NCI-H524 treated with DMSO at 0.1 percent for 48 hours (cell line): ENCODE measurements at places on chromosomes 7 and 10.

DNA sequence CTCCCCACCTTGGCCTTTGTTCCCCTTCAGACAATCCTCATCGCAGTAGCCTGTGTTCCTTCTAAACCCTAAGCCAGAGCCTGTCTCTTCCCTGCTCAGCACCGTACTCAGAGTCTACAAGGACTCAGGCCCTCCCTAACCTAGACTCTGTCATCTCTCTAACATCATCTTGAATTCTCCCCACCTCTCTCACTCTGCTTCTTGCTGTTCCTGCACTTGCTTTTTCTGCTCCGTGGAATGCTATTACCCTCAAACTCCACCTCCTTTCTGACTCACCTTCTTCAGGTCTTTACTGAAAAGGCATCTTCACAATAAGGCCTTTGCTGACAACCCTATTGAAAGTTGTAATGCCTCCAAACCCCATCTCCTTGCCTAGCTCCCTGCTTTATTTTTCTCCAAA lies 141.0 kb downstream of the DKK1 start:
- DNase-seq, result no peak

- no peak for DNase-seq
These were observed 1.5 kb upstream of the MIOS start for GRCh38 chr7:7565018-7565680.

- DNase-seq, result no peak
These were observed 195.0 kb upstream of the PLXNA4 start for GRCh38 chr7:132771301-132771730.

DNA sequence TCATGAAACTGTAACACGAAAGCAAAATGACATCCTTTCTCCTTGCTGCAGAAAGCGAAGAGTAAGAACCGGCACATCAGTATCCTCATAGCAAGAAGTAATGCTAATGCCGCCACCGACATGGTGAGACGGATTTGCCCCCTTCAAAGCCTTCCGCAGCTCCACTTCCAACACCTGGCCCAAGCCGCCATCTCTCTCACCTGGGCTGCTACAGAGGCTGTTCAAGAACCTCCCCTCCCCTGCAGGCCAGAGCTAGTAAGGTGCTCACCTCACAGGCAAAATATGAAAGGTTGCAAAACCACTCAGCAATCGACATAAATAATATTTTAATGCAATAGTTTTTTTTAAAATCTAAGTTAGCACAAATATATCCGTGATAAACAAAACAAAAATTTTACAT lies 123.9 kb upstream of the FRMD4A start:
- DNase-seq, result no peak

DNA sequence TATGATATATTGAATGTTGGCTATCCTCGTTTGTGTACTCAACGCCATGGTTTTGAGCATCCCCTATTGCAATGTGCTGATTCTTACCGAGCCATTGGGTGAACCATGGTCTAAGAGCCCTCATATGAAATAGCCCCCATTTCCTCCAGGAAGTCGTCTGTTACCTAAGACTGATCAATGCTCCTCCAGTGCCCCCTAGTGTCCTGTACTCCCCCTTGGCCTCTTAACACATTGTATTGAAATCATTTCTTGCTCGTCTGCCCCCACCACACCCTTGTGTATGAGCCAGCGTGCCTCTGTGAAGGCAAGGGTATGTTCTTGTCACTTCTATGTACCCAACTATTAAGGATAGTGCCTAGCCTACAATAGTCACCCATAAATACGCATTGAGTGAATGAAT lies 11.2 kb upstream of the SLC35B4 start:
- DNase-seq, result peak; percentile 65

DNA sequence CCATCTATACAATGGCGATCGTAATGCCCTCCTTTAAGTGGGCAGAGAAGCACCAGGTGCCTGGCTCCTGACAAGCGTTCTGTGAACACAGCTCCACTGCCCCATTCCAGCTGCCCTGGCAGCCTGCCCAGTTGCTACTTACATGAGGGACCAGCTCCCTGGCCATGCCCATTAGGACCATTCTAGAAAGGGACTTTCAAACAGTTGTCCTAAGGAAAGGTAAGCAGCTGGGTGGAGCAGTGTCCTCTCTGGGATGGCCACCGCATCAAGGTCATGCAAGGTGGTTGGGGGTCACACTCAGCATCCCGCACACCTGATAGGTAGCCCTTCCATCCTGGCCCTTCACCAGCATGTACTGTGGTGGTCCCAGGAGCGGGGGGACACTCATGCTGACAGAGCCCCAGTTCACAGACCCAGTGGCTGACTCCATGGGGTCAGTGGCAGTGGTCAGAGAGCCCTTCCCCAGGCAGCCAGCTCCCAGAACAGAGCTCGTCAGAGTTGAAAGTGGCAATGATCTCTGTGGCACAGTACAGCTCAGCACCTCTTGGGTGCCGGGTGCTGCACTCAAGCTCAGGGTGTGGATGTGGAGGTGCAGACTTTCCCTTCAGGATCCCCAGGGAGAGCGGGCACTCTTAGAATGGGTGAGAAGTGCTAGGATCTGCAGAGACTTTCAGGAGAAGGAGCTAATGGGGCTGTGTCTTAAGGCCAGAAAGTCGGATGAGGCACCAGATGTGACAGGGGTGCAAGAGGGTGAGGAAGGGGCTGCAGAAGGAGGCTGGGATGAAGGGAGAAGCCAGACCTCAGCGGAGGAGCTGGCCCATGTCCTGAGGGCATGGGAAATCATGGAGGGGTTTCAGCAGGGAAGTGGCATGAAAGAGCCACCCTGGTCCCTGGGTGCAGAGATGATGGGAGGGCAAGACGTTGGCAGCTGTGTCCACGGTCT lies 10.9 kb downstream of the MMRN2 start:
- no peak for DNase-seq

GRCh38 chr7:128221929-128222403 lies 19.1 kb upstream of the LEP start:
- DNase-seq, result no peak

- DNase-seq, result no peak
These were observed 15.8 kb downstream of the ZNF485 start for GRCh38 chr10:43622038-43622437.

DNA sequence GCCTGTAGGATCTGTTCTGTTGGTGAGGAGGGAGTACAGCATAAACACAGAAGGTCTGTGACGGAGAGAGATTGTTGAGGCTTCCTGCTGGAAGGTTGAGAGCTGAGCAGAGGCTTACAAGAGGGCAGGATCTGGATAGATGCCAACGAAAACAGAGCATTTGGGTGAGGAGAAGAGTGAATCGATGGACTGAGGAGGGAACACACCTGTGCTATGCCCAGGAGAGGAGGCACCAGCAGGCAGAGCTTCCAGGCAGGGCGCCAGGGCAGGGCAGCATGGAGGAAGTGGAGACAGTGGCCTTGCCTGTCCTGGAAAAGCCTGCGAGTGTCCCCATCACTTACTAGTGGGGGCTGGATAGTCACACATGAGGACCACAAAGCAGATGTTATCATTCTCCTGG lies 282.9 kb downstream of the PAXIP1 start:
- DNase-seq, result no peak

DNA sequence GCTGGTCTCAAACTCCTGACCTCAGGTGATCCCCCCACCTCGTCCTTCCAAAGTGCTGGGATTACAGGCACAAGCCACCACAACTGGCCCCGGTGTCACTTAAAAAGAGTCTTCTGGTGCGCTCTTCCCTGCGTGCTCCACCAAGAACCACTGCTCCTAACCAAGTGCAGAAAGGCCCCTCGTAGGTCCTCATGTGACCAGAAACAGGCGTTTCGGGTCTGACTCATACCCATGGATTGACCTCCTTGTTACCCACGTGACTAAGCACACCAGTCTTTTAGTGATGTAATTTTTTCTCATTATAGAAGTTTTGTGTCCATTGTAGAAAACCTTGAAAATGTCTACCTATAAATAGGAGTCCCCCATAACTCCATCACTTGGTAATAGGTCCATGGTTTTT lies 13.9 kb downstream of the FKBP6 start:
- no peak for DNase-seq

- DNase-seq, result no peak
These were observed 323.6 kb downstream of the PCLO start for GRCh38 chr7:82839063-82839462.

- DNase-seq, result no peak
These were observed 57.9 kb upstream of the INPP5A start for GRCh38 chr10:132479603-132480221.

GRCh38 chr10:63348245-63348850 lies 117.4 kb downstream of the JMJD1C start:
- no peak for DNase-seq

- no peak for DNase-seq
These were observed 34.5 kb downstream of the MKI67 start for GRCh38 chr10:128091636-128092210.

GRCh38 chr10:90399782-90400181 lies 458.1 kb downstream of the HTR7 start:
- DNase-seq, result no peak

DNA sequence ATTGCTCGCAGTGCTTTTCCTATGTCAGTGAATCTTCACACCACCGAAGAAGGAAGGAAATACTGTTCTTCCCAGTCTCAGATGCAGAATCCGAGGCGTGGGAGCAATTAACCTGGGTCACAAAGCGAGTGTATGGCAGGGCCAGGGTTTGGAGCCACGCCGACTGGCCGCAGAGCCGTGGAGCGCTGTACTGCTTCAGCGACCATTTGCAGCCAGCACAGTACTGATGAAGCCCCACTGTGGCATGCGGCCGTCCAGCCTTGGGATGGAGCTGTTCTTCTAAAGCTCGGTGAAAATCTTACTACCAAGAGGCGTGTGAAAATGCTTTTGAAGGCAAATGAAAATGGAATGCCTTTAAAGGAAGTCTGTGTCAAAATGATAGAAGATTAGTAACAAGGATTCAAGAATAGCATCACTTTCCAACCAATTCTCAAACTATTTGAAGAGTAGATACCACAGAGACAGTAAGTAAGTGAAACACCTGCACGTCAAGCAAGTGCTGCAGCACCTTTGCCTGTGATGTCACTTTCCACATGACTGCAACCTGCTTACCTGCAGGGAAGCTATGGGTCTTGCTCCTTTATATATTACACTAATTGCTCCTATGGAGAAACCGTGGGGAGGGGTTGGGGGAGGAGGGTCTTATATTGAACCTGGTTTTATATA lies 4.9 kb downstream of the PPP2R2D start:
- no peak for DNase-seq

DNA sequence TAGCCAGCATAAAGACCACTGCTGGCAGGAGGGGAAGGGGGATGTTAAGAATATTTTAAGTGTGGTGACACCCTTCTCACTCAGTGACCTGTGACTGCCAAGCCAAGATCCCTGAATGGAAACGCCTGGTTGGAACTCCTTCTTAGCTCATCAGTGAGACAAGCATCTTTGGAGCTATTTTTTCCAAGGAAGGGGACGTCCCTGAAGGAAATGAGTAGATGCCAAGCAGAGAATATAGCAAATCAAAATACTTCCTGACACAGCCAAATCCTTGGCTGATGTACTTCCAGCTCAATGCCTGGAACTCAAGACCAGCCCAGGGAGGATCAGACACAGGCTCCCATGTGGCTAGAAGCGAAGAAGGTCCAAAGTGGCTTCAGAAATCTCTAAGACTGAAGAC lies 82.2 kb downstream of the SORBS1 start:
- no peak for DNase-seq

DNA sequence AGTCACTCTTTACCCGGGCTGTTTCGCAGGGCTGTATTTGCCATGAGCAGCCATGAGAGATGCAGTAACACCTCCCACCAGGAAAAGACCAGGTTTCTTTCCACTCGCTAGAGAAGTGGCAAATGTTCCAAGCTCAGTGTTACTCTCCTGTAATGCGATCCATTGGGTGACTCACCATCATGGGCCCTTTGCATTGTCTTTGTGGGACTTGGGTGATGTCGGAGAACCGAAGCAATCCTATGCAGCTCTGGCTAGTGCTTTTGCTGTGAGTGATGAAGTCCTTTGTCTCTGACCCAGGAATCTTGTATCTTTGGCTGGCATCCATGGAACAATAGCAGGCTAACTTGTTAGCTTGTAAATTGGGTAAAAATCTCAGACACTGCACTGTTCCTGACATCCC lies 40.0 kb downstream of the GHRHR start:
- DNase-seq, result no peak

GRCh38 chr7:151863386-151864079 lies 13.4 kb downstream of the PRKAG2 start:
- DNase-seq, result no peak

DNA sequence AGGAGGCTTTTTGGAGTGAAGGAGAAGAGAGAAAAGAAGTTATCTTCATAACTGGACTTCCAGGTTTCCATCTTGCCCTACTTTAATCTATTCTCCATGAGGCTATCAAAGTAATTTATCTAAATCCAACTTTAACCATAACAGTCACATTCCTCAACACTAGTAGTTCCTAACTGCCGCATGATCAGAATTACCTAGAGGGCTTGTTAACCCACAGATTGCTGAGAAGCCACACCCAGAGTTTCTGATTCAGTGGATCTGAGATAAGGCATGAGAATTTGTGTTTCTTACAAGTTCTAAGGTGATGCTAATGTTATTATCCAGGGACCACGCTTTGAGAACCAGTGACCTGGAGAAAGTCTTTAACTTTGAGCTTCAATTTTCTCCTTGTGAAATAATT lies 8.3 kb upstream of the COL1A2 start:
- DNase-seq, result no peak

DNA sequence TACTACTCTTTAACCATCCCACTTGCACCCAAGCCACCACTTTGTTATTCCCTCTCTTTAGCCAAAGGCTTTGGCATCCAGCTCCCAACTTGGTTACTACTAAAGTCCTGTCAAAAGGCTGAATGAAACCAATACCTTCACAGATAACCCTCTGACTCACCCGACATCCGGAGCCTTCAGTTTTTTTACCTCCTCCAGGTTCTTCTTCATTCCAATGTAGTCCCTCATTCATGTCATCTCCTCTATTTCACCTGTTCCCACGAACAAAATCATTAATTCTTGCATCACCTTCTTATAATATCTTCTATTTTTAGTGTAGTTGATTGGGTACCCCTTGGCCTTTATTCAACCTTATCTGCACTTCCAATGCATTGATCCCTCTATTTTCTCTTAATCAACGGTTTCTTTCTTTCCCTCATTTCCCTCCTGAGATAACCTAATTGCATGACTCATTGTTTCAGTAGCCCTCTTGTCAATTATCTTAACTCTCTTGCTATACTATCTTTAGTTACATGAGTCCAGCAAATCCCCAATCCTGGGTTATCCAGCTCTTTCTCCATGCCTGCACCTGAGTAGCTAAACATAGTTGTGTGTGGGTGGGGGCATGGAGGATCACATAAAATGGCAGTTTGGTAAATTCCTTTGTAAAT lies 87.2 kb upstream of the COL1A2 start:
- no peak for DNase-seq

DNA sequence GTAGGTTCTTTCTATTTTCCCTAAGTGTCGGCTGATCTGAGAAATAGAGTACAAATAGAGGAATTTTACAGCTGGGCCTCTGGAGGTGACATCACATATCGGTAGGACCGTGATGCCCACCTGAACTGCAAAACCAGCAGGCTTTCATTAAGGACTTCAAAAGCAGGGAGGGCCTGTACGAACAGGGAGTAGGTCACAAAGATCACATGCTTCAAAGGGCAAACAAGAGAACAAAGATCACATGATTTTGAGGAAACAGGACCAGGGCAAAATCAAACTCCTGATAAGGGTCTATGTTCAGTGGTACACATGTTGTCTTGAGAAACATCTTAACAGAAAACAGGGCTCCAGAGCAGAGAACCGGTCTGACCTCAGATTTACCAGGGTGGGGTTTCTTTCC lies 88.9 kb downstream of the CNNM2 start:
- no peak for DNase-seq
